Activated T-helper 17 cell treated with anti-CD3 and anti-CD28 coated beads, Interleukin-2, amount 50 U/mL, for 72 hours (primary cell): ENCODE measurements at places on chromosomes 2 and 18.
A peak's percentile ranks its signal among the peaks of the same experiment; 100 is the strongest.

DNA sequence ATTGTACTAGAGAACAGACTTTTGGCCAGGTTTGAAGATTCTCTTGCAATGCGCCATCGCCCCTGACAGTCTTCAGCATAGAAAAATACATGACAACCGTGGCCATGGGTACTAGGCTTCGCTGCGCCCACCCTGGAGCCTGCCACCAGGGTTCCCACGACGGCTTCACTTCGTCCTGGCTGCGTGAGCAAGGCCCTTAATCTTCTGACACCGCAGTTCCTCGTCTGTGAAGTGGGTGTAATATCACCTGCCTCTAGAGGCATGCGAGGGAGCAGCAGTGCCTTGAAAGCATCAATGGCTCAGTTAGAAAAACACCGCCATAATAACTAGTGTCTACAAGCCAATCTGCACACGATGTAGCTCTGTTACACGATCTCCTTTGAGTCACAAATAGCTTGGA, 175.2 kb upstream of the HS6ST1 start:
- no peak for ATAC-seq

- no peak for ATAC-seq
These were observed 162.4 kb downstream of the DDX1 start for GRCh38 chr2:15753811-15754702.

GRCh38 chr2:25078170-25079049, 36.5 kb downstream of the EFR3B start:
- ATAC-seq: no peak

DNA sequence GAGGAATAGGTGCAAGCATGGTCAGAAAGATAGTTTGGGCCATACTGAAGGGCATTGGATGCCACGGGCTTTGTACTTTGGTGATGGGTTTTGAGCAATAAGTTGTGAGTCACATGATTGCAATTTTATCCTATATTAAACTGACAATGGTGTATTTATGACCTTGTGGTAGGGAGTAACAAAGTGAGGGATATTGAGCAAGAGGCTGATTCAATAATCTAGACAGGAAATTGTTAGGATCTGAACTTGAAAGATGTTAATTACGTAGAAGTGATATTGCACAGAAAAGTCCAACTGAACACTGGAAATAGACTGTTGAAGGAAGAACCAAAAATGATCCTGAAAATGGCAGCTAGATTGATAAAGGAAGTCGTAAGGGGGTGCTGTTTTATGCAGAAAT, 46.6 kb upstream of the TCF4 start:
- no peak for ATAC-seq

DNA sequence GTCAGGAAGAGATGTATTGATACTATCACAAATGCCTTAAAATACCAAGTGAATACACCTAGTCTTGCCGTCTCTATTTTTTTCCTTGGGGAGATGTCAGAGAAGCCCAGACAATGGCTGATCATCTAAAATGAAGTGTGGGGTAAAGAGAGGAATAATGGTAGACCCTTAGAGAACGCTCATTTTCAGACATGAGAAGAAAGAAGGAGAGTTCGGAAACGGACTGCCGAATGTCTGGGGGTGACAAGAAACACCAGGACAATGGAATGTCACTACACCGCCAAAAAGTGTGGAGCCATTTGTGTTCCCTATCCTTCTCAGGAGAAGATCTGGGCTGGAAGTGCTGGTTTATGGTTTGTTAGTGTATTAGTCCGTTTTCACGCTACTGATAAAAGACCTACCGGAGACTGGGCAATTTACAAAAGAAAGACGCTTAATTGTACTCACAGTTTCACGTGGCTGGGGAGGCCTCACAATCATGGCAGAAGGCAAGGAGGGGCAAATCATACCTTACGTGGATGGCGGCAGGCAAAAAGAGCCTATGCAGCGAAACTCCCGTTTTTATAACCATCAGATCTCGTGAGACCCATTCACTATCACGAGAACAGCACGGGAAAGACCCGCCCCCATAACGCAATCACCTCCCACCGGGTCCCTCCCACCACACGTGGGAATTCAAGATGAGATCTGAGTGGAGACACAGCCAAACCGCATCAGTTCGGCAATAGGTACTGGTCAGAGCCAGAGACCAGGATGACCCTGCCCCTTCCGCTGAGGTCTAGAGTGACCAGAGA, 743.7 kb downstream of the GALR1 start:
- no peak for ATAC-seq

DNA sequence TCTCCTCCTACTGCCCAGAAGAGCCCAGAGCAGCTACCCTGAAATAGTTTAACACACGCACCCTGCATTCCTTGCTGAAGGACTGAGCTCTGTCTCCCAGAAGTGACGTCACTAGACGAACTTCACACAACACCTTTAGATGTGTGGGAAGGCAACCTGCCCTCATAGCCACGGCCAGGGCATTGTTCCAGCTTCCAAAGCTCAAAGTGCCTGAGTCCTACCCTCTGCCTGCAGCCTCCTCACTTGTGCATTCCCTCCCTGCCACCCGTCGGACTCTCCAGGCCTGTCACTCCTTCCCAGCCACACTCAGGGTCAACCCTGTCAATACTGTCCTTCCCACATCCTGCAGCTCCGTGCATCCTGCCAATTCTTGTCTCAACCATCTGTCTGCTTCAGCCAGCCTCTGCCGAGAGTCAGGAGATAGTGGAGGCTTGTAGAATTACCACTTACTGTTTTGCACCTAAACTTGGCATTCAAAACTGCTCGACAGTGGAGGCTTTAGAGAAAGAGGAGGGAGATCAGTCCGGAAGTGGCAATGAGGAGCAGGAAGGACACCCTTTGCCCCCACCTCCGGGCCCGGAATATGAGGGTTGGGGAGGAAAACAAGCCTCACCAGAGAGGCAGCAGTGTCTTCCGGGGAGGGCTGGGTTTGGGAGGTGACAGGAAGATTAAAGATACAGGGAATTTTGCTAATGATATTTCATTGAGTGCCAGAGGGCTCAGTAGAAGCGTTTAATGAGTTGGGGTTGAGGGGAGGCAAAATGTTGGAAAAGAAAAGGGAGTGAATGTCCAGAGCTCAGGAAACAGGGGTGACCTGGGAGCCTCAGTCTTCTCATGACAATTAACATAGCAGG, 72.3 kb upstream of the ATG16L1 start:
- no peak for ATAC-seq

DNA sequence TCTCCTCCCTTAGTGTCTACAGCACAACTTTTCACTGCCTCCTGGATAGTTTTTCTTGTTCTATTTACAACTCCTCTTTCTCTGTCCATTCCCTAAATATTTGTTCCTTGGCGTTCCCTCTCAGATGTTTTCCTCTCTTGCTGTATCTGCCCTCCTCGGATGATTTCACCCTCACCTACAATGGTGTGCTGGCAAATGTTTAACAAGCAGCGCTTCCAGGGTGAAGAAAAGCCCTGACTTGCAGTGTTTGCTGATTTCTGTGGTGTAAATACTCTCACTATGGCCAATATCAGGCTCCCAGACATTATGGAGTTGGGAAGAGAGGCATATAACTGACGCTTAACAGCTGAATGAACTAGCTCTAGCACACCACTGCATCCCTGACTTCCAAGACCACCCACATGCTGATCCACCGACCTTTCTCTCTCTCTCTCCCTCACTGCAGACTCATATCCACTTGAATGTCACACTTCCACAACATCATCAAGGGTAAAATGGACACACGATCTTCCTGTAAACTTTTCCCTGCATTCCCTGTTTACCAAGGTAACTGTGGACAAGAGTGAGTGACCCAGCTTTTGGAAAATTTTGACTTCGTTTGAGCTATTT, 31.5 kb upstream of the SPTBN1 start:
- ATAC-seq: no peak

- peak; percentile 33 for ATAC-seq
These were observed 31.1 kb downstream of the DOK1 start for GRCh38 chr2:74585406-74586185.

GRCh38 chr2:13651684-13652131, 935.0 kb downstream of the TRIB2 start:
- no peak for ATAC-seq

DNA sequence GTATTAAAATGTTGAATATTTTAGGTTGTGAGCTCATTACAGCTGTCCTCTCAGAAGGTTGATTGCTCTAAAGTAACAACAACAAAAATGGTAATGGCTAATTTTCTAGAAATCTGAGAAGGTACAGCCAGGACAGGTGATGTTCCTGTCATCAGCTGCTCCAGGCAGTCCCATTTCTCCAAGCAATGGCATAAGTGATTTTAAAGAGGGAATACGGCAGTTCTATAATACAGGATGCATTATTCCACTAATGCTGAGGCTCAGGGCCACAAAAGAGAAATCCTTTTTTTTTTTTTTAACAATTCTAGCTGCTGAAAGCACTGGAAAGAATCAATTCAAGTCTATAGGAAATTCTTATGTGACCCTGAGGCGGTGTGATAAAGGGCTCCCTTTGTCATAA, 199.9 kb downstream of the PMAIP1 start:
- no peak for ATAC-seq

DNA sequence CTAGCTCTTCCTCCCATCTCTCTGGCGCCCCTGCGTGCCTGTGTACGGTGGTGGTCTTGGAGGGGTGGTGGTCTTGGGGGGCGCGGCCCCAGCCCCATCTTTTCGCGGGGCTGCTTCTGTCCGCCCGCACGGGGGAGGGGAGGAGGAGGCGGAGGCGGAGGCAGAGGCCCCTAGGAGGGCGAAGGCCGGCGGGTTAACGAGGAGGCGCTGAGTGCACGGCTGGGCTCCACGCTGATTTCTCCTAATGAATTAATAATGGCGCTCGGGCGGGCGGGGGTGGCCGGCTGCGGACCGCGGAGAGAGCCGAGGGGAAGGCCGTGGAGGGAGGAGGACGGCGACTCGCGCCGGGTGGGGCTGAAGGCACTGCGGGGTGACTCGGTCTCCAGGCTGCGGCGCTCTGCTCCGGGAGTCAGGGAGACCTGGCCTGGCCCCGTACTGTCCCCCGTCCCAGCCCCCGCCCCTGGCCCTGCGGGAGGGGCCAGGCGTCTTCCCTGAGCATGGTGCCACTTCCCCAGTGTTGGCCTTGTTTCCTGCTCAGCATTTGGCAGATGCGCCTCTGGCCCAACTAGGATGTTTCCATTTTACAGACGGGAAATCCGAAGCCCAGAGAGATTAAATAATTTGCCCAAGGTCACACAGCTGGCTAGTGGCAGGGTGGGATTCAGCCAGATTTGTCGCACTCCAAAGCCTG, 6.0 kb downstream of the GAREM2 start:
- ATAC-seq: peak; percentile 67

DNA sequence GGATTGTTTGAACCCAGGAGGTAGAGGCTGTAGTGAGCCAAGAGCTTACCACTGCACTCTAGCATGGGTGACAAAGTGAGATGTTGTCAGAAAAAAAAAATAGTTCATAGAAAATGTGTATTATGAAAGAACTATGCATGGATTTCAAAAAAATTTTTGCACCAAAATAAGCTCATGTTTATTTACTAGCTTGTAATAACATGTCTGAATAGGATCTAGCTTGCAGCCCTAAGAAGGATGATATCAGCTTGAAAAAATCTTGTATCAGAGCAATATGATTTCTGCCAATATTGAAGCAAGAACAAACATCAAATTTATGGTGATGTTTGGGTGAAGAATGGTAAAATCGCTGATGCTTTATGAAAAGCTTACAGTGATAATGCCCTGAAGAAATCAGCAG, 97.0 kb upstream of the RFX8 start:
- no peak for ATAC-seq

- no peak for ATAC-seq
These were observed 6.7 kb downstream of the SETBP1 start for GRCh38 chr18:44687421-44687820.

DNA sequence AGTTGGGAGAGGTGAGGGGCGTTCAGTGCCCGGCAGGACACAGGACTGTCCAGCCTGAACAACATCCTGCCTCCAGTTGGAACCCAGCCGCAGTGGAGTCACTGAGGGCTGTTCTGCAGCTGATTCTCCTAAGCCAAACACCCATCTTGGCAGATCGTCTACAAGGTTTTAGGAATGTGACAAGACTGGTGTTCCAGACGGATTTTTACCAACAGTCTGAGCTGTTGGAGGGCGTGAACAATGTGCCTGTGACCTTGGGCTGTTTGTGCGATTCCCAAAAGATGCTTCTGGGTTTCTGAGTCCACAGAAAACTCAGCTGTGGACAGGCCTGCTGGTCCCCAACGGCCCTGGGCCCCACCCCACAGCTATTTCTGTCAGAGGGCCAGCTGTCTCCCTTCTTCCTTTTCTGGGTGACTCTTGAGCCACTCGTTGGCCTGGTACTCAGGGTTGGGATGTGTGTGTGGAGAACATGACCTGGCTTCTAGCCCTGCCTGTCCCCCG, 5.7 kb downstream of the LRRFIP1 start:
- no peak for ATAC-seq

GRCh38 chr18:21682371-21683051, 22.1 kb downstream of the ABHD3 start:
- ATAC-seq: peak; percentile 81

GRCh38 chr2:186737732-186738508, 44.1 kb downstream of the FAM171B start:
- ATAC-seq: no peak

GRCh38 chr18:50697509-50697908, 122.3 kb downstream of the MRO start:
- ATAC-seq: no peak

GRCh38 chr2:29363111-29363510, 247.9 kb downstream of the CLIP4 start:
- ATAC-seq: no peak

GRCh38 chr18:5285326-5285725, 10.2 kb downstream of the ZBTB14 start:
- ATAC-seq: no peak

DNA sequence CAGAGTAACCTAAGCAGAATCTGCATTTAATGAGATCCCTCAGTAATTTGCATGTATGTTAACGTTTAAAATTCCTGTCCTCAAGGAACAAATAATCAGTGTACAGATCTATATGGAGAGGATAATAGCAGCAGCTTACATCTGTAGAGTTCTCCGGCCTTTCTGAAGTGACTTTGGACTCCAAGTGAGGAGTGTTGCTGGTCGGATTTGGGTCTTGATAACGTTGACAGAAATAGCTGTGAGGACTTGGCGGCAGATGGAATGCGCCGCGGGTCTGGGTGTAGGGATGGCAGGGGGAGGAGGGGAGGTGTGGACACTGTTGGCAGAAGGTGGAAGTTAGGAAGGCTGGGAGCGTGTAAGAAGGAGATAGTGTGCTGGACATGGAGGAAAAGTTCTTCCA, 170.9 kb upstream of the GATA6 start:
- no peak for ATAC-seq

GRCh38 chr2:173696274-173696673, 268.9 kb downstream of the SP3 start:
- ATAC-seq: no peak

DNA sequence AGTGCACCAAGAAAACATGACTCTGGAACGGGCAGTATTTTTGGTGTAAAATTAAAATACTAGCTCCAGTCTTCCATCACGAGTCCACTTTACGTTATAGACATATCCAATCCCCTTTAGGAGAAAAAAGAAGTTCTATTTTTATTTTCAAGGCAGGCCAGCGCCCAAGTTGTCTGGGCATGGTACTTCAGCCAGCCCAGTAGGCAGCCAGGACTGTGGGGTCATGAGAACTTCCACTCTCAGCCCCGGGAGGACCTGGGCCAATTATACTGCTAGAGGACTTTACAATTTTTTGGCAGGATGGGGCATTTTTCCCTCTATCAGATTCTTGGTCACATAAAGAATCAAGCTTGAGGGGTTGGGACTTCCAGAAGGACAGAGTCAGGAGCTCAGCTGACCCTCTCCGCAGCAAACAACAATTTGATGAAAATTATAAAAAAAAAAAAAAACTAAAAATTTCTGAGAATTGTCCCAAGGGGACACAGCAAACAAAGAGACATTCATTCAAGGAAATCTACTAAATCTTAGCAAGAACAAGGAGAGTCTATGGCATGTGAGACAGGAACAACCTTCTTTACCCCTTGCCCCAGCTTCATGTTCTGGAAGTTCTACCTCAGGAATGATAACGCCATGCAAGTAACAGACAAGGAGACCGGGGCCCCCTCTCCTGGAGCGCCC, 37.3 kb upstream of the B3GNT2 start:
- ATAC-seq: no peak
